IMR-90 (cell line): ENCODE measurements at places on chromosomes 7 and 10.

- no peak for DNase-seq
Observed at GRCh38 chr7:5143106-5143505, 46.9 kb upstream of the WIPI2 start.

- no peak for DNase-seq
Observed at GRCh38 chr10:120597902-120598301, 140.9 kb downstream of the PLPP4 start.

DNA sequence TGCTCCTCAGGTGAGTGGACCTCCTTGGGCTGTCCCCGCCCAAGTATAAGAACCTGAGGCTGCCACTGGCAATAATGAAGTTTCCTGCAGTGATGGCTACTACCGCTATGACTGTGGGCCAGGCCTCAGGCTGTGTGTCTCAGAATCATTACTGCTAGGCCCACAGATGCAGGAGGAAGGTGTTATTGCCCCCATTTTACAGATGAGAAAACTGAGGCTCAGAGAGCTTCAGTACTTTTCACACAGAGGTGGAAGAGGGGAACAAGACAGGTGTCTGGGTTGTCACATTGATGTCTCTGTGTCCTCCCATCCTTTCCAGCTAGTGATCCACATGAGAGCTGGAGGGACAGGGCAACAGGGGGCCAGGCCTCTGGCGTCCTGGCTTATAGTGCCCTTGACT is 155.2 kb downstream of the CDH23 start:
- no peak for DNase-seq

DNA sequence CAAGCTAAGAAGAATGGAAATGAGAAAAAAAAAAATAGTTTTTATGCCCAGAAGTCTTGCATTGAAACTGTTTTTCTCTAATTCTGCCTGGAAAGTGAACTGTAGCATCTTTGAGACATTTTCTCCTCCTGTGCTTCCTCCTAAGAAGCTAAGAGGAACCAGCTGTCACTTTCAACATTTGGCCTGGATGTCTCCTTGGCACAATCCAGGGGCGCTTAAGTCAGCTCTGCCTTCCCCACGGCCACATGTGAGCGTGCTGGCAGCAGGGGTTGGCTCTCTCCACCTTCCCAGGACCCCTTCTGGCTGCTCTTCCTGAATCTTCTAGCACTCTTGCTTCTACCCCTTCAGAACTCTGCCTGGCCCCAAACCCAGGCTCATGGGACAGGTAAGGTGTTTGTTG is 289.6 kb upstream of the ADARB2 start:
- no peak for DNase-seq

- no peak for DNase-seq
Observed at GRCh38 chr7:29412912-29413311, 150.7 kb upstream of the PRR15 start.

- no peak for DNase-seq
Observed at GRCh38 chr7:96040250-96040772, 268.0 kb downstream of the DYNC1I1 start.

GRCh38 chr10:64534616-64535015 is 1013.4 kb downstream of the REEP3 start:
- no peak for DNase-seq

DNA sequence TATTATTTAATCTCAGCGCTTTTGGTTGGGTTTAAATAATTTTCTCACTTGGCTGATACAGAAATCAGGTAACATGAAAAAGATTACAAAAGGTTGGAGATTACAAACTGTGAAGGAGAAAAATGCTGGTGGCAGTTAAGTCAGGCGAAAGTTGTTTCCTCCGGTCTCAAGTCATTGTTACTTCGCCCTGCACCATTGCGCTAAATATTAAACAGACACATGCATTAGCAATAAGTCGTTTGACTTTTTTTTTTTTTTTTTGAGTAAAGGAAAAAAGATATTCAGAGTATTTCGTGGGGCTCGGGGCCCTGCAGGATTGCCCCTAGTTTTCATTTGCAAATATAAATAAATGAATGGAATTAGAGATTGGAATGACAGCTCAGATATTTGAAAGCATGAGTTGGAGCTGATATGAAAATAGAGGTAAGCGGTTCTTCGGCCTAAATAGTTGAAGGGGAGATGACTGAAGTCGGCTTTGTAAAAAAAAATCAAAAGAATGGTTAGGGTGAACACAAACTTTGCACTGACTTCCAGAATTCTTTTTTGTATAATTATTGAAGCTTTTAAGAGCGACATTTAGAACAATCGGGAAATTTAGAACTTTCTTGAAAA is 914 bp downstream of the SDHAF3 start:
- DNase-seq: no peak
